ENCODE measurements at places on chromosomes 7 and 10. TPM values are rescaled to one million over a fixed set of nuclear protein-coding genes. Genes with fewer than 3 reads are reported as not detected.
A peak's percentile ranks its signal among the peaks of the same experiment; 100 is the strongest.

The RHBDD2 gene
- 83.6 TPM for polyA plus RNA-seq

The COG5 gene
- polyA plus RNA-seq: 10.5 TPM

The AKR1C8 gene
- not detected for polyA plus RNA-seq

The COL1A2 gene
- polyA plus RNA-seq: 45.2 TPM

The FEZF1 gene
- polyA plus RNA-seq: 15.7 TPM

The GNAI1 gene
- 6.0 TPM for polyA plus RNA-seq

The MALRD1 gene
- polyA plus RNA-seq: 0.28 TPM

The SRGN gene
- not detected for polyA plus RNA-seq

The SPRN gene
- 0.23 TPM for polyA plus RNA-seq

The JCAD gene
- polyA plus RNA-seq: 0.75 TPM

The SLC39A12 gene
- polyA plus RNA-seq: not detected

DNA sequence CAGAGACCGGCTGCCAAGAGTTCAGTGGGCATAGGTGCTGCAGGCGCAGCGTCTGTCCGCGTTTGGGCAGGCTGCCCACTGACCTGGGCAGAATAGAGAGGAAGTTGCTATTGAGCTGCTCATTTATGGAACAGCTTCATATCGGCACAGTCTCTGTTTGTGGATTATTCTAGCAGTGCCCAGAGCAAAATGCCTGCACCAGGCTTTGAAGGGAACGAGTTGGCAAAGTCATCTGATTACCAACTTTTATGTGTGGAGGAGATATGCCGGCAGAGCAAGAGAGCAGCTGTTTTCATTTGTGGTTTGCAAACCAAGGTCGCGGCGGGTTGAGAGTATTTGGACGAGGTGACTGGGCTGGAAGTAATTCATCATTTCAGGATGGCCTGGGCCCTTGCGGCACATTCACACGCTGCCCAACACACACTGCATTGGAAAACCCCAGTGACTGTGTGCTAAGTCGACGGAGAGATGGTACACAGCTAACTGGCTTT, 228.5 kb downstream of the TCERG1L start:
- no peak for DNase-seq

DNA sequence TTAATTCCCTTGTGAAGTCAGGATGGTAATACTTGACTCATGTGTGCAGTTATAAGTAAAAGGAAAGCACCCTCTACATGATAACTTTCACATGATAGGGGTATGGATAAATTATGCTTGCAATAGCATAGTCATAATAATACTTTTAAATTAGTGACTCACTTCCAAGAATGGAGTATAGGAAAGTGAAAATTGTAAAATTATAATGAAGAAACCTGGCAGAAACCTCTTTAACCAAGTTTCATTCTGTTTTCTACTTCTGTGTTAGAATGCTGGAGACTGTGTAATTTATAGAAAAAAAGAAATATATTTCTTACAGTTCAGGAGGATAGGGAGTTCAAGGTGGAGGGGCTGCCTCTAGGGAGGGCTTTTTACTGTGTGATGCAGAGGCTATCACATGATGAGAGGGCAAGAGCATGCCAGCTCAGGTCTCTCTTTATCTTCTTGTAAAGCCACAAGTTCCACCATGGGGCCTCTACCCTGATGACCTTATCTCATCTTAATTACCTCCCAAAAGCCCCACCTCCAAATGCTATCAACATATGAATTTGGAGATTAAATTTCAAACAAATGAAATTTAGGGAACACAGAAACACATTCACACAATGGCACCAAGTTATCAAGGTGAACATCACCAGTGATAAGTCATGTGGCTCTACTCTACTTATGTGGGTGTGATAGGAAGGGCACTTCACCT, 43.2 kb downstream of the HDAC9 start:
- DNase-seq: no peak

- no peak for DNase-seq
Observed at GRCh38 chr7:78777829-78778228, 675.6 kb downstream of the MAGI2 start.

- DNase-seq: no peak
Observed at GRCh38 chr10:71719042-71719441, 536 bp downstream of the C10orf105 start.

DNA sequence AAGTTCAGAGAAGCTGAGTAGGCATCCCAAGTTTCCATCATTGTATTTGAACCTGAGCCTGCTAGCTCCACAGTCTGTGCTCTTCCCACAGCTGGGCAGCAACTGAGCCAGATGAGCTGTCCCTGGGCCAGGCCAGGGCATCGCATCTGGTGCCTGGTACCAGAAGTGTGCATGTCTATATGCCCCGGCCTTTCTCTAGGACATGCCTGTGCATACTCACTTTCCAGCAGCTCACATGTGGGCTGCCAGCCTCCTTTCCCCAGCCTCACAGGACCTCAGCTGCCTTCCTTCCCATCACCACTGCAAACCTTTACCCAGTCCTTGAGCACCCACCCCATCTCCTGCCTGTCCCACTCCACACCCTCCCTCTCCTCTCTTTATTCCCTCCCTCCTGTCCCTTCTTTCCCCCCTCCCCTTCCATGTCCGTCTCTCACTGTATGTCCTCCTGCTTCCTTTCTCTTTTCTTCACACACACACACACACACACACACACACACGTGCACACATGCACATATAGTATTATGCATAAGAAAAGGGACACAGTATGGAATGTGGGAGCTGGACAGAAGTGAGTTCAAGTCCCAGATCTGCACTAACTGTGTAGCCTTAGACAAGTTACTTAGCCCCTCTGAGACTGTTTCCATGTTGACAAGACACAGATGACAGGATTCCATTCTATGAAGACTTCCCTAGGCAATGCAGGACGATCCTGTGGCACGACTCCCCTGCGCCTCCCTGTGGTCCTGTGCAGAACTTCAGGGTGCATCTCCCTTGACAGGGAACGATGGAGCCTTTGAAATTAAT, 10.9 kb downstream of the CDHR1 start:
- peak; percentile 89 for DNase-seq

- no peak for DNase-seq
Observed at GRCh38 chr10:126250045-126250444, 138.2 kb downstream of the ADAM12 start.

GRCh38 chr10:118471863-118472262, 123.6 kb downstream of the PRLHR start:
- no peak for DNase-seq

DNA sequence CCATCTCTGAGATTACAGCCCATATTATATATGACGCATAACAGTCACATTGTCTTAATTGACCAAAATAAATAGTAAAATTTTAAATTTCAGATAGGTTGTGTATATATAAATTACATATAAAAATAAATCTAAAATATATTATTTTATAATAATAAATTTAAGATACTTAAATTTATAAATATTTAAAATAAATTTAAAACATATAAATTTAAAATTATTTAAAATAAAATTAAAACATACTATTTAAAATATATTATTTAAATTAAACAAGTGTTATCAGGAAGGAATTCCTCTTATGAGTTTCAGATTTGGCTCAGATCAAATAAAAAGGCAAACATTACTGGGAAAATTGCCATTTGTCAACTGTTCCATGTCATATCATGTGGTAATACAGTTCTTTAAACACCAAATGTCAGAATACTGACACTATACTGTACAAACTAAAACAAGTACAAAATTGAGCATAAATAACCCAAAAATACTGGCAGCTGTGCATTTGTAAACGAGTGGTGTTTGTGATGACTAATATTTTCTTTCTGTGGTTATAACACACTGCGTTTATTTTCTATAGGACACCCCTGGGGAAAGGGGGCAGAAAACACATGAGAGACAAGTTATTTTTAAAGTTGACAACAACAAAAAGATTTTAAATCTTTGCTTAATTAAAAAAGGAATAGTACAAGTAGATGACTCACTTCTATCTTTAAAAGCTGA, 71.3 kb upstream of the DGKB start:
- no peak for DNase-seq

GRCh38 chr10:22027364-22028238, 24.1 kb upstream of the DNAJC1 start:
- DNase-seq: no peak

DNA sequence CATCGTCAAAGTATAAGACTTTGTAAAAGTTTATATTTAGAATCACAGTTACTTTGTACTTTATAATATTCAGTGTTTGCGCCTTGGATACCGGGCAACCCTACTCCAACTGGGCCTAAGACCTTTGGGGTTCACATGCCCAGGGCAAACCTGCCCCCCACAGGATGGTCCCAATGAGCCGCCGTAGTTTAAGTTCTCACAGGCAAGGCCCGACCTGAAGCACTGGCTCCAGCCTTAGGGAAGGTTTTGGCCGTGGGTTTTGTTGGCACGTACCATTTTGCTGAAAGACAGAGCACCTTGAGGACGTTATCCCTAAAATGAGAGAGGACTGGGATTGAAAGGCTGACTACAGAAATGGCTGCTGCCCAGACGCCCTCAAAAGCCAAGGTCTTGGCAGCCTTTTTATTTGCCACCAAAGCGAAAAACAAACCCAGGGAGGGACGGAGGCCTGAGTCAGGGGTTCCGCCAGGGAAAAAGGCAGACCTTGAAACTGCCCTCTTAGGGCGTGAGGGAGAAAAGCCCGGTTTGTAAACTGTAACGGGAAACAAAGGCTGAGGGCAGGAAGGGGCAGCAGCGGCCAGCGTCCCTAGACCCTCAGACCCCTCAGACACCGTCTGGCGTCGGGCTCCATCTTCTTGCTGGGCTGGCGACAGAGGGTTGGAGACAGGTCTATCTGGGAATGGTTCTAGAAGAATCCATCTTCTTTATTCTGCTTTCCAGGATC, at the start of gene CCDC172:
TSS of gene CCDC172 (plus strand) at position 222 of the 724 bp plus-strand sequence. CDS start 564 bp downstream, outside the sequence.
- peak; percentile 54 for DNase-seq

GRCh38 chr10:87865241-87865881, 1.9 kb downstream of the PTEN start:
- no peak for DNase-seq

DNA sequence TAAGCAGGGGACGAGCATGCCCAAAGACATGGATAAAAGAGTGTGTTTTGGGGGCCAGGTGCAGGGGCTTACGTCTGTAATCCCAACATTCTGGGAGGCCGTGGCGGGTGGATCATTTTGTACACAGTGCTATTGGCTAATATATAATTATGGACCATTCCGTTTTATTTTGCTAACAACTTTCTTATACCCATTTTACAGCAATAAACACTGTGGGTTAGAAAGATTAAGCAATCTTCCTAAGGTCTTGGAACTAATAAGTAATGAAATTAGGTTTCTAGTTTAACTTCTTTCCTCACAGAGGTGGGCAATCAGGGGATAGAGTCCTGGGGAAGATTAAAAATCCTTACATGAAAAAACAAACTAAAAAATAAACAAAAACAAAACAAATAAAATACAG, 3.4 kb downstream of the GGCT start:
- DNase-seq: no peak

GRCh38 chr10:109664554-109664953, 258.8 kb downstream of the XPNPEP1 start:
- no peak for DNase-seq

DNA sequence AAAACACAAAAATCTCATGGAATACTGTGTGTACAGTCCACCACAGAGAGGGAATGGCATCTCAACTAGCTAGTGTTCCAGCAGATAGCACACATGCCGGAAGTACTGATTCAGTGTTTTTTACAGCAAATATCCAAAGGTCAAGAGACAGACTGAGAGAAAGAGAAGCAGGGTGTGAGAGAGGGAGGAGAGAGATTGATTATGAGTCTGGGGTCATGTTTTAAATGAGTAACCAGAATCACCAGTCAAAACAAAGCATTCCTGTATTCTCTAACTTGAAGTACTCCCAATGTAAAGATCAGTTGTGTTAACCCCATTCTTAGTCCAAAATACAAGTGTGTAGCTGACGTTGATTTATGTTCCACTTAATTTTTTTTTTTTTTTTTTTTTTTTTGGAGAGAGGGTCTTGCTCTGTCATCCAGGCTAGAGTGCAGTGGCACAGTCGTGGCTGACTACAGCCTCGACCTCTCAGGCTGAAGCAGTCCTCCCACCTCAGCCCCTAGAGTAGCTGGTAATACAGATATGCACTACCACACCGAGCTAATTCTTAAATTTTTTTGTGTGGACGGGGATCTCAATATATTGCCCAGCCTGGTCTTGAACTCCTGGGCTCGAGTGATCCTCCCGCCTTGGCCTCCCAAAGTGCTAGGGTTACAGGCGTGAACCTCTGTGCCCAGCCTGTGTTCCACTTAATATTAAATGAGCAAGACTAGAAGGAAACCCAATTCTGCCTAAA, 114.2 kb downstream of the TAF3 start:
- no peak for DNase-seq

DNA sequence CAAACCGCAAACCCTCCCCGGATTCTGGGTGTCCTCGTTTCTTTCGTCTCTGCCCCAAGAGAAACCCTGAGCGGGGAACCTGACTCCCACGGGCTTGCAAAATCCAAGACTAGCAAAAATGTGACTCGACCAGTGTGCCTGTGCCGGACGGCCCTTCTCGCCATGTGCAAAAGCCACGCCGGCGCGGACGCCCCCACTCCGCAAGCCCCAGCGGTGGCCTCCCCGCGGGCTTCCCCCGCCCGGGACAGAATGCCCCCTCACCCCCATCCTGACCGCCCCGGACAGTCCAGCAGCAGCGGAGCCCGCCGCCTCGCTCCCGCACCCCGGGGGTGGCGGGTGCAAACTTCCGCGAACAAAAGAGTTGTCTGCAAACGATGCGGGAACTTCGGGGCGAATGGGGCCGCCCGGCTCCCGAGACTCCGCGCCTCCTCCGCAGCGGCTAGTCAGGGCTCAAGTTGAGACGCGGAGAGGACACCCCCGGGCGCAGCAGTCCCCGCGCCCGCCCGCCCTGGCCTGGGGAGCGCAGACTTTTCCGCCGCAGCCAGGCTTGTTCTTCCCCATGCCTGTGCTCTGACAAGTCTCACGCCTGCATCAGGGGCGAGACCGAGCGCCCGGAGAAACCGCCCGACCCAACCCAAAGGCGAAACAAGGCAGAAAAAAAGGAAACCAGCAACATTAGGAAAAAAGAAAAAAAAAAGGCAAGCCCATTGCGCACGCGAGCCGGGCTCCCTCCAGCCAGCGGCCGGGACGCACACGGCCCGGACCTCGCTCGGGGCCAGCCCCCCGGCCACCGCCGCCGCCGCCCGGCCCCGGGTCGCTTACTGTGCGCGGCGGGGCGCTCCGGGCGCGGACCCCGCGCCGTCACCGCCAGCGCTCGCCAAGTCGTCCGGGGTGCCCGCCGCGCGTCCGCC, 732 bp downstream of the FAM53B start:
- DNase-seq: no peak

DNA sequence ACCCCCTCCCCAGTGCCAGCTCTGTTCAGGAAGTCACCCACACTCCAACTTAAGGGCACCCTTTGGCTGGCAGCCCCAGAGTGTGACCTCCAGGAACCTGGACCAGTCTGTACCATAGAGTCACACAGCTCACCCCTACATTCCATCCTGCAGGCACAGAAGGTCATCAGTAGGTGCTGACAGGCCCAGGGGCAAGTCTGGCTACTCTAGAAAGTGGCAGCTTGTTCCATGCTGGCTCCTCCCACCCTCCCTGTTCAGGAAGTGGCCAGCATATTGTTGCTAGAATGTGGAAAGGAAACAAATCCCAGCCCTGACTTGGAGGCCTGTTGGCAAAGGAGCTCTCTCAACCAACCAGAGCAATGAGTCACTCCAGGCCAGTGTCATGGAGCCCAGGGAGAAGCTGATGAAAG, 3.2 kb upstream of the NCOA4 start:
- no peak for DNase-seq

GRCh38 chr7:138663725-138664710, 37.1 kb downstream of the SVOPL start:
- DNase-seq: no peak

- no peak for DNase-seq
Observed at GRCh38 chr10:71889388-71889987, 38.4 kb upstream of the PSAP start.

Measured in H1 (cell line).